ENCODE measurements at places on chromosomes 5 and 9.

- DNase-seq, result no peak
These were observed 38.1 kb downstream of the ITGA1 start for GRCh38 chr5:52825826-52826225.

GRCh38 chr9:4640027-4640426, 22.1 kb upstream of the PLPP6 start:
- DNase-seq, result peak; percentile 63

DNA sequence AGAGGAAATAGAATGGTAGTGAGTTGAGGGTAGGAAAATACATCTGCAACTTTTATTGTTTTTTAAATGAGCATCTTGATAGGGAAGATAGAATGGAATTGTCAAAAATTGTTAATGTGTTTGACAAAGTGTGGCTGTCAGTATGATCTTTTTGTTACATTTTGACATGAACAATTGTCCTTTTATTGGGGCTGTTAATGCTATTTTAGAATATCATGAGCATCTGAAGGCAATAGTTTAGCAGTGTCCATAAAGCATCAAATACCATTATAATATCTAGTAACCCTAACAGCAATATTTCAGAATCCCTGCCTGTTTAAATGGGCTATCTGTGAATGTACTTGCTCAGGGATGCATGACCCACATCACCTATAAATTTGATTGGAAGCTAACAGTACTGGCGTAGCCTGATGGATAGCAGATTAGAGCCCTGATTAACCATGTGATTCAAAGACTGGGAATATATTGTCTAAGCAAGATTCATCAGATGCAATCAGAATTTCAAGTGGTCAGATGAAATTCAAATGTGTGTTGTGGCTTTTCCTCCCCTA, 37.8 kb downstream of the TLE4 start:
- DNase-seq, result no peak

DNA sequence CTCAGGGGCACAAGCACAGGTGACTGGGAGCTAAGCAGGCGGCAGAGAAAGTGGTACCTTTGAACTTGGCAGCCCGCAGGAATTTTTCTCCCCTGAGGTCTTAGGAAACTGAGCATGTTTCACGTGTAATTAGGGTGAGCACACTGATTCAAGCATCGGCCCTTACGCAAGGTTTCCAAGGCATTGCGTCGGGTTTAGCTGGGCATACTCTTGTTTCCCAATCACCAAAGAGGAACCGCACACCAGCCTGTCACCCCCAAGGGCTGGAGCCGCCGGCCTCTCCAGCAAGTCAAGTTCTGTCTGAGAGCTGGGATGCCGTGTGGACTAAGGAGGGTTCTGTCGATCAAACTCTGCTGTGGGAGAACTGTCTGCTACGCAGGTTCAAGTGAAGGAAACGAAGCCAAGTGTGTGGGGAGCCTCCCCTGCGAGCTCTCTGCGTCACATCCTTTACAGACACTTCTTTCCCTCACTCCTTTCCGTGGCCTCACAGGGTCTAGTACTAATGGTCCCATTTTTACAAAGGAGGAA, 53.0 kb downstream of the ERGIC1 start:
- no peak for DNase-seq

- no peak for DNase-seq
These were observed 80.2 kb upstream of the TBC1D2 start for GRCh38 chr9:98335661-98336060.

GRCh38 chr5:127418974-127419682, 98.3 kb upstream of the PRRC1 start:
- DNase-seq, result no peak

GRCh38 chr9:84371737-84372136, 31.2 kb upstream of the SLC28A3 start:
- DNase-seq, result no peak

GRCh38 chr5:32283539-32284377, 29.0 kb downstream of the MTMR12 start:
- no peak for DNase-seq

DNA sequence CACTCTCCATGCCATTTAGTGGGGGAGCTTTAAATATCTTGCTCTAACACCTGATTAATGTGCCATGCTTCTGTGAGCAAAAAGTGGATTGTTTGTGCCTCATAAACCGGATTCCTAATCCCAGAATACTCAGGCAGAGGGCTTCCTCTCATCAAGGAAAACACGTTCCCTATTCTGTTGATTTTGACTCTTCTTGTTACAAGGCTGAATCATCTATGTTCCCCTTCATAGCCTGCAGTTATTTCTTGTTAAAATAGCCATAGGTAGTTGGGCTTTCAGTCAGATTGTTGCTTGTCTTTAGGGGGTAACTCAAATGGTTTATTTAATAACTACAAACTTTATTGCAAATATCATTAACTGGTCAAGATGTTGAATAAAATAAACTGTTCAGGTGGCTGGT, 26.6 kb downstream of the ROPN1L start:
- DNase-seq, result no peak

- DNase-seq, result no peak
These were observed 212.4 kb upstream of the C9orf72 start for GRCh38 chr9:27785714-27786100.

GRCh38 chr5:74186356-74187315, 453.9 kb downstream of the ENC1 start:
- DNase-seq, result no peak

GRCh38 chr9:81156381-81156780, 533.0 kb downstream of the TLE1 start:
- DNase-seq, result no peak

DNA sequence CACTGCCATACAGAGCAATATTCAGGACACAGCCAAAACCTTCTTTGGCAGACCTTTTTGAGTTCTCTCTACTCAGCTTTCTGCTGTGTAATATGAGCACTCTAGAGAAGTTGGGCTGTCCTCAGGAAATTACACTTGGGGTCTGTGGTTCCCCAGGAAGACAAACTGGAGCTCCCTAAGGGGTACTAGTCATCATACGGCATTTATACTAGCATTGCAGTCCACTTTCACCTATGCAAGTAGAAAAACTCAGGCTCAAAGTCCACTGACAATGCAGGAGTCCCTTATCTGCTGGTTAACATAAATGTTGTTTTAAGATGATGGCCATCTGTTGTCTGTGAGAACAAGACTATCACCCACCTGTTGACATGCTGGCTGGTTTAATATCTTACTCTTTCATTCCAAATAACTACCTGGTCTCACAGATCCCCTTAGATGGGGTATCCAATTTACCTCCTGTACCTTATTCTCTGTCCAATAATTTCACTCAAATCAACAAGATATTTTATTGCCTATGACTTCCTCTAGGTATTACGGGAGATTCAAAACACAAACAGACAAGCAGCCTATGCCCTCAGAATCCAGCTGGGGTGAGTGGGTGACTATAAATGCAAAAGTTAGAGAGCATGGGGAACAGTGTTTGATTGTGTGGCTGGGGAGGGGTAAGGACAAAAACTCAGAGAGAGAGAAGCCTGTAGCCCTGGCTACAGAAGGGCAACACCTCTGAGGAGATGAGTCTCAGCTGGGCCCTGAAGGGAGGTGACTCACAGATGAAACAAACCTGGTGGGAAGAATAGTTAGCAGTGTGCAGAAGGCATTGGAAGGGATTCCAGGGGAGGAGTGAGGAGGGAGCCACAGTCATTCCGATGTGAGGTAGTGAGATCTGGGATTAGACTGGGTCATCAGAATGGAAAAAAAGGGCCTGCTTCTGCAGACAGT, 10.2 kb downstream of the DOCK8 start:
- DNase-seq, result no peak

DNA sequence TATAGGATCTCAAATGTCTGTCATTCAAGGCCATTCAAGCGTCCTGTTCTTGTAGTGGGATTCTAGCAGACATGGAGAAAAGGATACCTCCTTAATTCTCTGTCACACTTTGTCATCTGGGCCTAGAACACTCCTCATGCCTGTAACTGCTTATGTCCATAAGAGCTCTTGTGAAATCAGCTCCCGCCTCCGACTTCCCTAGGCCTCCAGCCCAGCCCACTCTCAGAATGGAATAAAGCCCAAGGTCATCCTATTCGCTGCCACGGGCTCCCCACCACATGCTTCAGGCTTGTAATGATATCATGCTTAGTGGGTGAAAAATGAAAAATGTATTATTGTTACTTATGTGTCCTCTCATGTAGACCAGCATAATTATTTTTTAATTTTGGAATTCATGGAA, 632.5 kb downstream of the ISL1 start:
- DNase-seq, result no peak

- no peak for DNase-seq
These were observed 13.2 kb downstream of the CMYA5 start for GRCh38 chr5:79702606-79703380.

DNA sequence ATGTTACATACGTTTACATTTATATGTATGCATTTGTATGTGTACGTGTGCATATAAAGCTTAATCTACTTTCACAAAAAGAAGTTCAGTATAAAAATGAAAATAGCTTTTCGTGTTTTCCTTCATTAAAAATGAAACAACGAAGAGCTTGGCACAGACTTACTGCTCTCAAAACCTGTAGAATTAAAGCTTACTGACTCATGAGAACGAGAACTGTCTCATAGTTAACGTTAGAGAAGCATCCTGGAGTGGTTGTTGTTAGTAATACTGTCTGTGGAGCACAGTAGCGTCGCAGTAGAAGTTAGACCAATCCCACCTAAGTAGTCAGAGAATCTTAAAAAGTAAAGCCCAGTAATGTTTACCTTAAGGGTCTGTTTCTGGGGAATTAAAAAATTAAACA, 1.3 kb downstream of the MAT2B start:
- no peak for DNase-seq

DNA sequence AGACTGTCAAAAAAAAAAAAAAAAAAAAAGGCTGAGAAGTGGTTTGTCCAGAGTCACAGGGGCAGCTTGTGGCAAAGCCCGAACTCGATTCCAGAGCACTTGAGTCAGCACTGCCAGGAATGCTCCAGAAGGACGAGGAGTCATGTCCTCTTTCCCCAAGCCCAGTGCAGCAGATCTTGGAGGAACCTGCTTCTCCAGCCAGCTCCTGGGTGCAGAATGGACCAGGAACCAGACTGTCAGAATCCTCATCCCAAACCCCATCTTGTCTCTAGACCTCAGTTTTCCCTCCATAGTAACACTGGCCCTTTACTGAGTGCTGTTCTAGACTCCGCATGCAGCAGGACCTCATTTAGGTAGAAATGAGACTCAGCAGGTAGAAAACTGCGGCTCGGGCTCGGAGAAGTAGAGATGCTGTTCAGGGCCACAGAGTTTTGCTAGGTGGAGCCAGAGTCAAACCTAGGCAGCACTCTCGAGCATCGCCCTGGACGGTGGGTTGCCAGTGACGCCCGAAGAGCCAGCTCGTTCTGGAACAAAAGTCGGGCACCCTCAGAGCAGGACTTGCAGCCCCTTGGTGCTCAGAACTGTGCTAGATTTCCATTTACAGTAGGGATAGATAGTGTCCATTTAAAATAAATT, 15.4 kb downstream of the CD74 start:
- no peak for DNase-seq

DNA sequence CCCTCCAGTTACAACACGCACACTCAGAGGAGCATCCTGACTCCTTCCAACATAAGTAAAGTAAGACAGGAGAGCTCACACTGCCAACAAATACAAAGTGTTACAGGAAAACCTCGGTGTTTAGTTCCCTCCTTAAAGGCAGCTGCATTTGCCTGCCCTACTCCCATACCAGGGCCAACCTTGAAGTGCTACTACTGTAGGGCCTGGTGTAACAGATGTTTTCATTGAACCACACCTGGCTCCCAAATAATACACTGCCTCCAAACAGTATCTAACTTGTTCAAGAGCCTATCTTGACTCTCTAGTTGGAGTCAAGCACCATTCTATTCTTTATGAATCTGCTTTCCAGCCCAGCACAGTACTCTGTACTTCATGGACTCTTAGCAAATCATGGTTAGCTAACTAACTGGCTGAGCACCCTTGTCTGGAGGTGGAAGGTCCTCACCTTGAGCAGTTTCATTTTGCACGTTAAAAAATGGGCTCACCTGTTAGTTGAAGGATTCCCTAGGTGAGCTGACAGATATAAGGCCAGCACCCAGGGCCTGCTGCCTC, 34.6 kb downstream of the TTC39B start:
- no peak for DNase-seq

GRCh38 chr9:133731876-133732638, 6.1 kb downstream of the SARDH start:
- no peak for DNase-seq

DNA sequence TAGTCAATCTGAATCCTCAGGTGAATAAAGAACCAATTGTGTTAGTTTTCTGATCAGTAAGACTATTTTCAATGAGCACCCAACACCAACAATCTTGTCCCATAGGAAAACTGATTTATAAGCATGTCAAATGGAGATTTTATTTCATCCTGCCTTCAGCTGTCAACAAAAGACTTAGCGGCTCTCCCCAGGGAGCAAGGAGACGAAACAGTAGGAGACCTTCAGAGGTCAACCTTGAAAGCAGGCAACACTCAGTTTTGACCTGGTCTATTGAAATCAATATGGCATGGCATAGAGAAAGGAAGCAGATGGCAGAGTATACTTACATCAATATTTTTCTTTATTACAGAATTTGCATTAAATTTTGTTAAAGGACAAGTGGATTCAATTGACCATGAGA, 34.1 kb downstream of the ZNF622 start:
- no peak for DNase-seq

DNA sequence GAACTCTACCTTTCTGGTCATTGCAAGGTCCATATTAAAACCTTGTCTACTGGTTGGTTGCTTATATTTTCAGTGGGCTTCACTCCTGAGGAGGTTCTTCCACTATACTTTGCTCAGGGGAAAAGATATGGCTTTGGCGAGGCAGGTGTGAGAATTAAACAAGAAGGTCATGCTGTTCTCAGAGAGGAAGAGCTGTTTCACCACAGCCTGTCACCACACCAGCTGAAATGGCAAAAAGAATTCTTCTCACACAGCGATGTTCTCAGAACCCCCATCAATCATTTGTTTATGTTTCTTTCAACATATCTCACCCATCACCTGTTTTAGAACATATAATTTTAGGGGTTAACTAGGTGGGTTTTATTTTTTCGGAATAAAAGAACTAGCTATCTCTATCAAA, 38.6 kb downstream of the CAPSL start:
- no peak for DNase-seq

DNA sequence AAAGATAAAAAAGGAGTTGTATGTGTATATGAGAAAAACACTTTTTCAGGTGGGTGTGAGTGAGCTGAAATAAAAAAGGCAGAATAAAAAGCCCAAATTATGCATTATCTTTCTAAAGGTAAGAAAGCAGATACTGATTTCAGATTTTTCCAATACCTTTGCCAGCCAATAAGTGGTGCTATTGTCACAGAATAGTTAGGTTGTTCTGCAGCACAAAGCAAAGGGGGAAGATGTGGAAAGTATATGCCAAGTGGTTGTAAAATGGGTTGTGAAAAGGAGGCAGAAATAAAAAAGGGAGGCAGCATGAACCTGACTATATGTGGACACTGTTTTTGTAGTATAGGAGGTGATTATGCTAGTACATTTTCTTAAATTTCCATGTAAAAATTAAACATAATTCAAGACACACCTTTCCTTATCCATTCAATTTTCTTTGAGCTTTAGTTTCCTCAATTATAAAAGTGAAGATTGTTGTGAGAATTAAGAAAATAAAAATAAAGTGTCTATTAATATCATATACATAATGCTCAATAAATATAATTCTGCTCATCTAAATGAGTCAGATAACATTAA, 106.7 kb downstream of the SMIM15 start:
- no peak for DNase-seq

- DNase-seq, result no peak
These were observed 1915.1 kb downstream of the MAT2B start for GRCh38 chr5:165420493-165420892.

All from effector memory CD8-positive, alpha-beta T cell (primary cell).